ENCODE measurements at places on chromosomes 3 and 15.
A peak's percentile ranks its signal among the peaks of the same experiment; 100 is the strongest.

DNA sequence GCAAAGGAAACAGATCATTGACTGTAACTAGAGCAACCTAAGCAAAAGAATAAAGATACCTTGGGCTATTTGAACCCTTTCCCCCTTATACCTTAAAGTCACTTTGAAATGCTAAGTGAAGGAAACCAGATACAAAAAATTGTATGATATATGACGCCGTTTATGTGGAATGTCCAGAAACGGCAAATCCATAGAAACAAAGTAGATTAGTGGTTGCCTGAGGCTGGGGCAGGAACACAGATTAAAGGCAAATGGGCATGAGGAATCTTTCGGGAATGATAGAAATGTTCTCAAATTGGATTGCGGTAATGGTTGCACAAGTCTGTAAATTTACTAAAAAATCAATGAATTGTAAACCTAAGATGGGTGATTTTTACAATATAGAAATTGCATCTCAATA, 160.1 kb upstream of the CCDC54 start:
- DNase-seq, result peak; percentile 97

- DNase-seq, result peak; percentile 15
Observed at GRCh38 chr3:107710851-107711250, 188.1 kb downstream of the BBX start.

GRCh38 chr3:157160658-157161424, 894 bp upstream of the CCNL1 start:
- DNase-seq, result peak; percentile 98

GRCh38 chr3:15330031-15330596, 2.3 kb downstream of the SH3BP5 start:
- peak; percentile 95 for DNase-seq

DNA sequence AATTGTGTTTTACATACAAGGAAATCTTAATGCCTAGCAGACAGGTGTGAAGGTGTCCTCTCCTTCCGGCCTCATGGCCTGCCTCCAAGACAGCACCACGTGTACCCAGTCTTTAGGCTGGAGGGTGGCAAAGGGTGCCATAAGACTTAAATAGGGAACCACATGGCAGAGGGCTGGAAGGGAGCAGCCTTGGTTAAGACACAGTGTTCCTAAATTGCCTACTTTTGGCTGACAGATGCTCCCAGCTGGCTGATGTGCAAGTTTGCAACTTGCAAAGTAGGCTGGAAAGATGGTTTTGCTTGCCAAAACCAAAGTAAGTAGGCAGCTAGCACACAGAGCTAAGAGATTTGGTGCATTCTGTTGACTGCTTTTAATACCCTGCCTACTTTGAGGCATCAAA, 45.2 kb downstream of the CCNB2 start:
- DNase-seq, result no peak

DNA sequence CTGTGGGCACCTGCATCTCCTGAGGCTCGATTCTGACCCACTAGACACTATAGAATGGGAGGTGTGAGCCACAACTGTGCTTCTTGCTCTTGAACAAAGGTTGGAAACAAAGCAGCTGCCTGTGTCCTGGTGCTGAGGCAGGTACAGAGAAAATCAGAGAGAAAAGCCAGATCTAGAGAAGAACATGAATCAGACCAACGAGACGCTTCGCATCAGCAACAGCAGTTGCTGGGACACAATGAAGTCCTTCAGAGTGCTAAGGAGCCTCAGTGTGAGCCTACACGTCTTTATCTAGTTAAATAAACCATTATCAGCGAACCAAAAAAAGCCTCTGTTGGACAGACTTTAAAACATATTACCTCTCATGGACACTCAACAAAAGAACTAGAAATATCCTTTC, 86.3 kb upstream of the MEX3B start:
- DNase-seq, result no peak

GRCh38 chr15:30985081-30985531, 6.3 kb downstream of the MTMR10 start:
- peak; percentile 53 for DNase-seq

DNA sequence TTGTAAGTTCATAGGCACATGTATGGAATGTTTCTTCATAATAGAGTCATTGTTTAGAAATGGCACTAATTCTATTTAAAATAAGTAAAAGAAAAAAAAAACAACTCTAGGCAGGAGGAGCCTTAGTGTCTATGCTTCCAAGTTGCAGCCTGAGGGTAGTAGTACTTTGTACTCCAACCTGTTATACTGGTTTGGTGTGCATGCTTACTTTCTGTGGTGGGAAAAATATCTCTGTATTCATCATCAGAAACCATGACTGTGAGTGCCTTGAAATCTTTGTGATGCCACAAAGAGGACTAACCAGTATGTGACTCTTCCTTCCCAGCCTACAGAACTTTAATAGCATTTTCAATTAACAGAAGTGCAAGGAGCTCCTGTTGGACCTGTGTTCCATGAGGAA, 4.4 kb downstream of the NAALADL2 start:
- peak; percentile 7 for DNase-seq

DNA sequence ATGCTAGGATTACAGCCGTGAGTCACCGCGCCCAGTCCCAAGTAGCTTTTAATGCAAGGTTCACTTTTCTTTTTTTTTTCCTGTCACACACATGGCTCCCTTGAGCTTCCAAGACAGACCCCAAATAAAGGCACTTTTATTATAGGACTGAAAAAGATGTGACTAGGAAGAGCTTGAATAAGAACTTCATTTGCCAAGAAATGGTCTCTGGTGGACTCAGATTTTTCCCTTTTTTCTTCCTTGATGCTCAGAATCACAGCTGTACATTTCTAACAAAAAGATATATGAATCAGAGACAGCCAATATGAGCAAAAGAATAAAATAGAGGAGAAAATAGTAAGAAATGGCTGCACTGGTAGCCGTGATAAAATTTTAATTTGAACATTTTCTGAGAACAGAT, 337.2 kb downstream of the MAGI1 start:
- DNase-seq, result no peak

DNA sequence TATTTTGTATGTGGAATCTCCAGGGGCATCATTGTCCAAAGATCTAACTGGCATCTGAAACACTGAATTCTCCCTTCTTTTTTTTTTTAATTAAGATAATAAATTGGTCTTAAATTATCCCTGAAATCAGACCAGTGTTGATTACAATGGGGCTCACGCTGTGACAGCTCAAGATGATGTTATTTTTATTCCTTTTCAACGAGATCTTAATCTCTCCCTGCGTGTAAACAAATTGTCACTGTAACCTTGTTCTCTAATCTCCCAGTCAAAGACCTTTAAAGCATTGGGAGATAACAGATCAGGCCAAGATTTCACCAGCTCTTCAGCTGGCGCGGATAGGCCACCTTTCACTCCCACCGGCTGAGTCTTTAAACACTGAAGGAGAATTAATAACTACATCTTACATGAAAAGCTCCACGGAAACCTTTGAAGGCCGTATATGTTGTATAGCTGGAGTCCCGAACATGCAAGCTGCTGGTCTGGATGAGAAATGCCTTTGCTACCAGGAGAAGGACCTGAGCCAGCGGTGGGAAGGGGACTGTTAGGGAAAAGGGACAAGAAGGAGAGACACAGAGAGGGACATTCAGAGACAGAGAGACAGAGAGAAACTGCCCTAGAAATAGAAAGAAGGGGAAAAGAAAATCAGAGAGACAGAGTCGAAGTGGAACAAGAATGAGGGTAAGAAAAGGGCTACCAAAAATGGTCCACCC, 418.8 kb upstream of the NR2F2 start:
- no peak for DNase-seq

DNA sequence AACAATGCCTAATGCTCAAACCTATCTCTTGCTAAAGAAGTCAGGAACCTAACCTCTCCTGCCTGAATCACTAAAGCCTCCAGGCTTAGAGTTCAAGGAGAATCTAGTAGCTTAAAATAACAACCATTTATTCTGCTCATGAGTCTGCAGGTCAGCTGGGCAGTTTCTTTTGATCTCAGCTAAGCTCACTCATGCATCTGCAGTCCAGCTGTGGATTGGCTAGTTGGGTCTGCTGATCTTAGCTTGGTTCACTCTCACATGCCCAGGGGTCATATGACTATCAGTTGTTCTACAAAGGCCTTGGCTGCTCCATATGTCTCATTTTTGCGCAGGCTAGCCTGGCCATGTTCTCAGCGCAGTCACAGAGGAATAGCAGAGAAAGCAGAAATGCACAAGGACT, 109.2 kb upstream of the STT3B start:
- no peak for DNase-seq

DNA sequence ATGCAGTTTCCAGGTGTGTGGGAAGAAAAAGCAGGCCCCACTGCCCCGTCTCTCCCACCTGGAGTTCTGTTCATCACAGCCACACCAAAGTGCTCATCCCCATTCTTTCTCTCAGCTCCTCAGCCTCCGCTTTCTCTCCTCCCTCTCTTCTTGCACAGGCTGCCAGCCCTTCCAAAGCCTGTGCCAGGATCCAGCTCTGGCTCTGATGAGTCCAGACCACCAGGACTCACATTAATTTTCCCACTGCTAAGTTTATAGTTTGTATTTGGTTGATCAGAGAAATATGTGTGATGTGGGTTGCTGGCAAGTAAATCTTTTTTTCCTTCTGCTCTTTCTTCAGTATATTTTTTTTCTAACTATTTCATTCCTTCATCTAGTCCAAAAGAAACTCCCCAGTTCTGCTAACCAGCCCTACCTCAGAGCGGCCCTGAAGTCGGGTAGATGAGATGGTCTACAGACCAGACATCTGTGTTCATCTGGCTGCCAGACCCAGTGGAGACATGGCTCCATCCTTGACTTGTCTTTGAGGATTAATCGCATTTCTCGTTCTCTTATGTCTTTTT, 49.8 kb downstream of the BOC start:
- no peak for DNase-seq

- DNase-seq, result no peak
Observed at GRCh38 chr3:7779331-7779730, 722.3 kb upstream of the LMCD1 start.

DNA sequence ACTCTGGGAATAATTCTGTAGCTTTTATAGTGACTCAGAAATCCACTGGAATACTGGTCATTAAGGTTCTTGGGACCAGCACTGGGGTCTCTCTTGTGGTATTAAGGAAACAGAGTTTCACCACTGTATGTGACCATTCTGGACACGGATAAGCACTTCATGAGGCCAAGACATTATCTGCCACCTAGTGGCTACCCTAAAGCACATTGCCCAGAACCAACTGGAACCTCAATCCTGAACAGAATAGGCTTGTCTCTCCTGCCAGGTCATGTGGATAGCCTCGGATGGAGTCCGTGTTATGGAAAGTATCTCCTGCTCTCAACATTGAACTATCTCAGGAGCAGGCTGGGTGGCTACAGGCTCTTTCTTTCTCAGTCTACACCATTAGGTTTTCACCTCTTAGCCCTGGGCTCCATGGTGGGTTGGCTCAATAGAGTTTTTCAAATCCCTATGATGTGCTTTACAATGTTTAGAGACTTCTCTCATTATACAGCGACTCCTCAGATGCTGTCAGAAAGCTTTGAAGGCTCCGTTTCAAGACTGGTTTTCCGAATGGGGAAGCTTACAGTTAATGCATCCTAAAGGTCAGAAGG, 167.6 kb upstream of the ST8SIA2 start:
- DNase-seq, result peak; percentile 45

- no peak for DNase-seq
Observed at GRCh38 chr3:154818676-154819255, 261.4 kb upstream of the MME start.

- no peak for DNase-seq
Observed at GRCh38 chr3:183381673-183382072, 46.7 kb downstream of the MCF2L2 start.

DNA sequence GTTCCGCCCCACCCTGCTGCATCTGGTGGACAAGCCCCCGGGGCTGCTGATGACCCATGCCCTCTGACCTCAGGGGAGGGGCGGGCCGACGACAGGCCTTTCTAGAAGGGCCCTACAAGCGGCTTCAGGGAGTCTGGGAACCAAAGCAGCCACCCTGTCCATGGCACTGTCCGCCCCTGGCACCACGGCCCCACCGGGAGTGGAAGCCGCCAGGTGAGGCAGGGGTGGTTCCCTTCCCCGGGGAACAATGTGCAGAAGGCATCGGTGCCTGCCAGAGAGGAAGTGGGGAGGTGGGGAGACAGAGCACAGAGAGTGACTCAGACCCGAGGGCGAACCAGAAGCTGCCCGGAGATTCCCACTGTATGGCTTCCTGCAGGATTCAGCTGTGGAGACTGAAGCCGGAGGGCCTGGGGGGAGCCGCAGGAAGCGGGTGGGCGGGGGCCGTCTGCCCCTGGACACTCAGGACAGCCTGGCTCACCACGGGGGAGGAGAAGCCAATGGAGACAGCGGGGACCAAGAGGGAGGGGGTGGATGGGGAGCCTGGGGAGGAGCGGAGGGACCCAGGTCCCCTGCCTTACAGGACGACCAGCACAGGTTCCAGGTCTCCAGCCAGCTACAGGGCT, 134.0 kb downstream of the TPRA1 start:
- peak; percentile 31 for DNase-seq

DNA sequence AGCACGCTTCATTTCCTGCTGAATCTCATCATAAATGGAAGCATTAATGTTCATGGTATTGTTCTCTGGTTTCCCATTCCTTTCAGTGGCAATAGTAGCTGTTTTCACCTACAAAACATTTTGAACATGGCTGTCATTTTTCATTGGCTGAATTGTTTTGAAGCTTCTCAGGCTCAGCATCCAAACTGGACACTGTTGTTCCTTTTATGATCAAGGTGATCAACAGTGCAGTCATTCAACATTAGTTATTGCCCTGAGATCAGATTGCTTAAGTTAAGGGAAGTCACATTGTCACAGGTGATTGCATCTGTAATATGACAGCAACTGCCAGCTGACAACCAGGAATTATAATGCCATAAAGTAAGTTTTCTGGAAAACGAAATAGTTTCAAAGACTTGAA, 46.9 kb downstream of the SATB1 start:
- no peak for DNase-seq

GRCh38 chr3:4826237-4827100, 152.8 kb upstream of the BHLHE40 start:
- no peak for DNase-seq

DNA sequence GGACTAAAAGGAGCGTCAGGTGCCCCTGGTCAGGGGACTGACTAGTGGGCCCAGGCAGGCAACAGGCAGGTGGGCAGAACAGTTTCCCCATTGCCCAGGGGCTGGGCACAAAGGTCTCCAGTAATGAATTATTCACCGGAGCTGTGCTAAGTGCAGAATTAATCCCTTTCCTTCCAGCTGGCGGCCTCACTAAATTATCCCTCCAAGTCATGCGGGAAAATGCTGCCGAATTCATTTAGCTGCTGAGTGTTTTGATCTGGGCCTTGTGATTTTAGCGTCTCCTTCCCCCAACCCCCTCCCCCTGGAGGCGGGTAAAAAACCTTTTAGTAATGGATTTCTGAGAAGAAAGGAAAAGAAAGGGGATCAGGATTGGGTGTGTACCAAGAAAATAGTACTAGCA, 47.2 kb downstream of the CCDC33 start:
- DNase-seq, result no peak

GRCh38 chr3:151743855-151744254, 10.1 kb downstream of the AADACL2 start:
- no peak for DNase-seq

DNA sequence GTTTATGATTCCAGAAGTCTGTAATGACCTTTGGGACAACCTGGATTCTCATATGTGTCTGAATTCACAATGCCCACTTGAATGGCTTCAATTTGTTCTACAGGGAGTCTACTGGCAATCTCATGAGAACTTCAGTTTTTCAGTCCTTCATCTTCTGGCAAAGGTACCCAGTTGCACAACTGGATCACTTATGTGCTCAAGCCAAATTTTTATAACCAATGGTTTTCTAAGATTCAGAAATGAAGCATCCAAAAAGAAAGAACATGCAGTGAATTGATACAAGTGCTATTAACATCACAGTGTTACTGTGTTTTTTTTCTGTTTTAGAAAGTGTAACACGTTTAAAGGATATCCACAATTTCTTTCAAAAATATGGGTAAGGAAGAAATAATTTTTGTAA, at the start of gene OR5H14:
Gene OR5H14 (plus strand): TSS at position 301 of the 400 bp plus-strand sequence. CDS start 1,907 bp downstream, outside the sequence.
- DNase-seq, result no peak

Data from adipocyte (in vitro differentiated cells).